Dermis microvascular lymphatic vessel endothelial cell (primary cell): ENCODE measurements at places on chromosomes 6 and 20. TPM values are rescaled to one million over a fixed set of nuclear protein-coding genes. Genes with fewer than 3 reads are reported as not detected.

Gene HLA-DOB
- total RNA-seq = under 0.01 and 0.13 TPM in 2 replicates

Gene PBOV1
- total RNA-seq = not detected in 2 replicates

GRCh38 chr6:73081955-73082354, 143.3 kb downstream of the KHDC1L start:
- DNase-seq = no peak

DNA sequence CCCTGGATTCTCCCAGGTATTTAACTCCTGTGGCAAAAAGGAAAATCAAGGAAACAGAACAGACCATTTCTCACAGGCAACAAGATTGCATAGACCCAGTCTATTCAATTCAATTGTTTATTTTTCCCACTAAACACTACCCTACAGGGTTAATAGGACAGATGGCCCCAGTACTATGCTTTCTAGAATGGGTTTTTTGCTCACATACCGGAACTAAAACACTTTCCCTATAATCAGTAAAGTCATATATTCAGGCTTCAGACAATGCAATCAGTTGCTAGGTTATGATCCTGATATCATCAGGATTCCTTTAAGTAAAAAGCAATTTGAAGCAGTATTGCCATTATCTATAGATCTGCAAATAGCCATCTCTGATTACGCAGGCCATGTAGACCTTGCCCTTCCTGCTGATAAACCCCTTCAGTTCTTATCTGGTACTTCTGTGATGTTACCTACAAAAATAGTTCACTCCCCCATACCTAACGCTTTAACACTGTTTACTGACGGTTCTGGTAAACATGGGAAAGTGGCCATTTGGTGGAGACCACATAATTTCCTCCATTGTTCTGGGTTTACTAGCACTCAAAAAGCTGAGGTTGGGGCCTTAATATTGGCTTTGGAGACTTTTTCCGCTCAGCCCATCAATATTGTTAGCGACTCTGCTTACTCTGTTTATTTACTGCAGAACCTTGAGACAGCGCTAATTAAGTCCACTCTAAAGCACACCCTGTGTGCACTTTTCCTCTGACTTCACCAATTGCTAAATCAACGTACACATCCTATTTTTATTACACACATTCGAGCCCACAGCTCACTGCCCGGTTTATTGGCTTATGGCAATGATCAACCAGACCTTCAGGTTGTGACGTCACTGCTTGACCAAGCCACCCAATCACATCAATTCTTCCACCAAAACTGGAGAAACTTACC, 666.0 kb downstream of the PHF3 start:
- DNase-seq = no peak
